ENCODE measurements at places on chromosomes 5 and 9.

GRCh38 chr9:17824191-17824590 lies 245.3 kb downstream of the SH3GL2 start:
- no peak for DNase-seq

- no peak for DNase-seq
Measured at GRCh38 chr5:85143138-85143537, 758.5 kb upstream of the EDIL3 start.

GRCh38 chr9:134913713-134914500 lies 3.8 kb downstream of the FCN1 start:
- no peak for DNase-seq

DNA sequence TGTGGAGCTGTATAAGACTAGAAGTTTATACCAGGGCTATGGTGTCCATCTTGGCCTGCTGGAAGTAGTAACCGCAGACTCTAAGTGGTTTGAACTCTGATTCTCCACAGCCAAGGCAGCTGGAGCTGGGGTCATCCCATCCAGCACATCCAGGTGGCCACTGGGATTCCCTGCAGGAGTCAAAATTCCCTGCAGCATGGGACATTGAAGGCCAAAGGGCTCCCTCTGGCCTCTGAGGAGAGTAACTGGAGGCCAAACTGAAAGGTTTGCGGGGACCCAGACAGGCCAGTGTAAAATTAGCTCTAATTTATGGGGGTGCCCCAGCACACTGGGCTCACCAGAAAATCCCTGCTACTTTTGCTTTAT lies 12.2 kb upstream of the PRXL2C start:
- DNase-seq = no peak

- DNase-seq = no peak
Measured at GRCh38 chr5:137214446-137215189, 284.5 kb downstream of the SPOCK1 start.

GRCh38 chr9:112705768-112706427 lies 12.0 kb downstream of the INIP start:
- DNase-seq = peak; percentile 21
